Activated T-helper 9 cell treated with anti-CD3 and anti-CD28 coated beads, Interleukin-2, amount 50 U/mL, for 16 hours (primary cell): ENCODE measurements at places on chromosomes 6 and 20.
A peak's percentile ranks its signal among the peaks of the same experiment; 100 is the strongest.

GRCh38 chr6:146258206-146258605, 229.3 kb downstream of the GRM1 start:
- no peak for DNase-seq

- DNase-seq = no peak
Observed at GRCh38 chr6:46302816-46303215, 132.0 kb upstream of the ENPP5 start.

GRCh38 chr6:17289630-17290061, 8.5 kb downstream of the RBM24 start:
- DNase-seq = no peak

- DNase-seq = no peak
Observed at GRCh38 chr6:113923526-113923925, 47.4 kb downstream of the HDAC2 start.

GRCh38 chr6:132214716-132215115, 186.6 kb downstream of the MOXD1 start:
- no peak for DNase-seq

DNA sequence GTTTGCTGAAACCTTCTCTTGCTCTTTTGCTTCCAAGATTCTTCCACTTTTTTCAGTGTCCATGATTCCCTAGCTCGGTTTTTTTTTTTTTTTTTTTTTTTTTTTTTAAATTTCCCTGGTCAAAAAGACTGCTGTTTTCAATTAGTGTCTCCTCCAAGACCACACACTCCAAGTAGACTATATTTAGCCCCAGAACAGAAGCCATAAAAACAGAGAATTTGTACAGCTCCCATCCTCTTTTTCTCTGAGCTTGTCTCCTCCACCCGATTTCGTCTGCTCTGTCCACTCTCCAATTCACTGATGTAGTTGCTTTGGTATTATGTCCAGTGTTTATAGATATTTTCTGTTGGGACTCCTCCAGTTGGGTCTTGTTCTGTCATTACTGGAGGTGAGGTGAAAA, 37.6 kb downstream of the RSPH3 start:
- no peak for DNase-seq

DNA sequence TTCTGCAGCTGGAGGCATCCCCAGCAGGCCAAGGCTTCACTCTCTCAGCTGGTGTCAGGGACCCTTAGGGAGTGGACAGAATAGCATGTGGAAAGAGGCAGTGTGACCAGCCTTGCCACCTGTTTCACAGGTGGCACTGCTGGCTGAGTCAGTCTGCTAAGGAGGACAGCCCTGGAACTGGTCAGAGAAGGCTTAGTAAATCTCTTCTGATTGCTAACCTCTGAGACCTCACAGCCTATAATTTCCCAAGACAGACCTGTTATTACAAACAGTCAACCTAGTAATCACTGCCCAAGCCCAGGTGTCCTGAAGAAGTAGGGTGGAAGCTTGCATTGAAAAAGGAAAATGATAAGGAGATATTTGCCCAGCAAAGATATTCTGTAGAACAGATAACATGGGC, 26.4 kb upstream of the PAQR8 start:
- no peak for DNase-seq

GRCh38 chr6:89079511-89080234, 878 bp upstream of the PNRC1 start:
- peak; percentile 36 for DNase-seq

DNA sequence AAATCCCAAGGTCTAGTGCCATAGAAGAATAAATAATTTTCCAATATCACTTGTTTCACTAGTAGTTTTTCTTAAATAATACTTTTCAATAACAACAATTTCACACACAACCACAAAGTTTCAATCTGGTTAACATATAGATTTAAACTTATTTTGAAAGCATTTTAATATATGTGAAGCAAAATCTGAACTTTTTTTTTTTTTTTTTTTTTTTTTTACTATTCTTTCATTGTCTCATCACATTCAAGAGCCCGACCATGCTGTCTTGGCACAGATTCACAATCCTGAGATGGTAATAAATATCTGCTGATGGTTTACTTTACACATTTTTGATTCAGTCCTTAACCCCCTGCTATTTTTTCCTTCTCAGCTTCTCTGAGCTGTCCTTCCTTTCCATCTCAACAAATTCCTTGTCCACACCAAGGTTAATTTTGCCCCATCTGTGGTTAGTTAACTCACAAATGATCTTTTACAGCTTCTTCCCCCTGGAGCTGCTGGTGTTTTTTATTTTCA, 262.8 kb downstream of the TMEM242 start:
- no peak for DNase-seq

DNA sequence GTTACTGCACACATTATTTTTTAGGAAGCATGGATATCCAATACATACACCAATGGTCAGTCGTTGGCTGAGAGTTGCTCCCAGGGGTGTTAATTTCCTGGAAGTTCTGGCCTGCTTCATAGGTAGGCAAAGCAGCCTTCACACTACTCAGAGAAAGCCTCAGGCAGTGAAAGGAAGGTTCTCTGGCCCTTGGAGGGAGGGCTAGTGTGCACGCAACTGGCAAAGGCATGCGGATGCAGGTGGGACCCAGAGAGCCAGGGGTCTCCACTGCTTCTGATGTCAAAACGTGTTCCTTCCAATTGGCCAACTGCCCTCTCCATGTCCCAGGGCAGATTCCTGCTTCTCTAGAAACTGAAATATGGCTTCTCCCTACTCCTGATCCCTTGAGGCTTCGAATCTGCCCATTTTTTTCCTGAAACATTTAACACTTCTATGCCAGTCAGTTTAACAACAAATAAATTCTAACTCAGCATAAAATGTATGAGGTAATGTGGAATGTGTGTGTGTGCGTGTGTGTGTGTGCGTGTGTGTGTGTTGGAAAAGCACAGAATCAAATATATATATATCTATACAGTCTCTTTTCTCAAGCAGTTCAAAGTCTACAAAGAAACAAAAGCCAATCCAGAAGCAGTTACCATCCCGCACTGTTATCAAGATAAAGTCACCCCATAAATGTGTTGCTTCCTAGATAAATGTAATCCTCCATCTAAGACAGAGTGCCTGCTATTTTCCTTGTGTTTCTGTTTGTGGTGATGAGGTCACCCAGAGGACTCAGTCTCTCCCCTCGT, 94.0 kb upstream of the HIVEP1 start:
- DNase-seq = no peak

DNA sequence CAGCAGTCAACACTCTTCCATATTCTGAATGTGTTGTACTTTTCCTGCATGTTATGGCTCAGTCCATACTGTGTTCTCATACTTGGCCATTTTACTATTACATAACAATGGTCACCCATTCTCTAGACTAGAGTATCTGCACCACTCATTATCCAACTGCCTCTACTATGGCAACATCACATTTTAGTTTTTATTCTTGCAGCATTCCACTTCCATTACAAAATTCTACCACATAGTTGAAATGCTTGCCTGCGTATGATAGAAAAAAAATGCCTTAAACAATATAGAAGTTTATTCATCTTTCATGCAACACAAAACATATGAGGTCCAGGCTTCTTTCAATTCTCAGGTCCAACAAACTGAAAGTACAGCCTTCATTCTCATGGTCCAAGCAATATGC, 128.0 kb downstream of the TENT5A start:
- DNase-seq = no peak
